ENCODE measurements at places on chromosomes 4 and X. TPM values are rescaled to one million over a fixed set of nuclear protein-coding genes. Genes with fewer than 3 reads are reported as not detected.

DNA sequence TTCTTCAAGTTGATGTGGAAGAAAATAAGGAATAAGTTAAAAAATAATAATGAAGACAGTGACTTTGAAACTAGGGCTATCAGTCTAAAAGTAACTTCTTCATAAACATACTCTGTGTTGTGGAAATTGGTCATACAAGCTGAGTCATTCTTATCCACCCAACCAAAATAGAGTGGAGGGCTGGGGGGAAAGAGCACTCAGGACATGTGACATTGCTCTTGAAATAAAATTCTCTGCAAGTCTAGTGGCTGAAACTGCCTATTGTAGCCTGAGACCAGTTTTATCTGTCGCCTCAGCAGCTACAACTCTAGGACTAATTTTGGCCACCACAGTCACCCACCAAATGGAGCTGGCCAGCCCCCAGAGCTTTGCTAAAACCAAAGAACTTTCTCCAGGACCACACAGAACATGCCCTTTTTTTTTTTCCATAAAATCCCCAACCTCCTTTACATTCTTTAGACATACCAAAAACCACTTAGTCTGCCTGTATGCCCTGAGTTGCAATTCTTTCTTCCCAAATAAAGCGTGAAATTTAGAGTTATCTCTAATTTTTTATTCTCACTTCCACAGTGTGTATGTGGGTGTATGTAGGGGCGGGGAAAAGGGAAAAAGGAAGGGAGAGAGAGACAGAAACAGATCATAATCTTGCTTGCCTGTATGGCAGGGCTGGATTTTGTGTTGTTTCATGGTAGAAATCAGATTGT, 23.0 kb upstream of the SLC25A4 start:
- H3K27me3 ChIP-seq, result no peaks in the 10 kb centered on the region
- no peaks in the 10 kb centered on the region for H3K36me3 ChIP-seq
- no peak for DNase-seq
- no peaks in the 10 kb centered on the region for H3K4me1 ChIP-seq

Gene CLTRN
- 6.1 TPM for total RNA-seq

DNA sequence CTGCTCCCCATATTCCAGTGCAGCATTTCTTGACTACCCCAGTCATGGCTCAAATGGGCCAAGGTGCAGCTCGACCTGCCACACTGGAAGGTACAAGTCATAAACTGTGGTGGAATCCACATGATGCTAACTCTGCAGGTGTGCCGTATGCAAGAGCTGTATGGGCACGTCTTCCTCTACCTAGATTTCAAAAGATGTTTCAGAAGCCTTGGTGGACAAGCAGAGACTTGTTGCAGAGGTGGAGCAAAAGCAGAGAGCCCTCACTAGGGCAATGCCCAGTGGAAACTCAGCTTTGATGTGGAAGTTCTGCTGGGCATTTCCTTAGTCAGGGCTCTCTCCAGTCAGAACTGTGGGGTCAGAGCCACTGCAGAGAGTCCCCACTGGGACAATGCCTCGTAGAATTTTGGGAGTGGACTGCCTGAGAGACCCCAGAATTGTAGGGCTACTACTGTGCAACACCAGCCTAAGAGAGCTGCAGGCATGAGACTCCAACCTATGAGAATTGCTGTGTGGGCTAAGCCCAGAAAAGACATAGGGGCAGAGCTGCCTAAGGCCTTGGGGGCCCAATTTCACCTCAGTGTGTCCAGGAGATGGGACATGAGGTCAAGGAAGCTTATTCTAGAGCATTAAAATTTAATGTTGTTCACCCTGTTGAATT, 65.7 kb downstream of the BEX3 start:
- H3K4me3 ChIP-seq, result no peak overlapping the region
- H3K27ac ChIP-seq, result no peak overlapping the region
- no peaks in the 10 kb centered on the region for H3K4me1 ChIP-seq
- H3K27me3 ChIP-seq, result no peaks in the 10 kb centered on the region

Gene XAGE2
- total RNA-seq, result not detected

DNA sequence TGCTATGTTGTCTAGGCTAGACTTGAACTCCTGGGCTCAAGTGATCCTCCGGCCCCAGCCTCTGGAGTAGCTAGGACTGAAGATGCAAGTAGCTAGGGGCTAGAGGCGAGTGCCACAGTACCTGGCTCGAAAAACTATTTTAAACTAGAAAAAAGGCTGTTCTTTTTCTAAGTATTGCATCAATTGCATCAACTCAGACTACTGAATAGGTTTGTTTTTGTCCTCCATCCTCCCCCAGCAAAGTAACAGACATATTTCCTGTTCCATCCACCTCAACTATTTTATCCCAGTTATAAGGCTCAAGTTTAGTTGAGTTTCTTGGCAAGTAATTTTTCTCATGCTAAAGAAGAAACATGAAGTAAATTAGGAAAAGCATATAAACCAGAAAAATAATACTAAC, 4.1 kb downstream of the SH3RF1 start:
- H3K4me3 ChIP-seq, result peak overlapping the region; percentile 87
- peaks cover 20% of the 10 kb centered on the region for H3K4me1 ChIP-seq
- no peaks in the 10 kb centered on the region for H3K27me3 ChIP-seq
- H3K27ac ChIP-seq, result no peak overlapping the region
- no peak for DNase-seq
- peaks cover 25% of the 10 kb centered on the region for H3K36me3 ChIP-seq

- H3K27ac ChIP-seq, result no peak overlapping the region
- no peak overlapping the region for H3K4me3 ChIP-seq
These were observed 994.8 kb downstream of the NLGN4X start for GRCh38 chrX:5233830-5234229.

DNA sequence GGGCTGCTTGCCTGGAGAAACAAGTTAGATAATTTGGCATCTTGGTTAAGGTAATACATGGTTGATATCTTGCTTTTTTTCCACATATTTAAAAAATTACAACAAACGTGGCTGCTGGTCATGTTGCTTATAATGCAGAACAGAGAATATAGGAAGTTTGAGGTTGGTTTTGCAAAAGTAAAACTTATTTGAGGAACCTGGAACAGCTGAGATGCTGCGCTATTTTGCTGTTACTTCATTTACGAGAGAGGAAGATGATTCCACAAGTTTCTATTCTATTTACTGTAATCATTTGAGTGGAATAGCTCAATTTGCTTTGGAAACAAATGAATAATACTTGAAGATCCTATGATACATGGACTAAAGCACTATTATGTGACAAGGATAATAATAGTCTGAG, 118.9 kb downstream of the TMA16 start:
- no peaks in the 10 kb centered on the region for H3K36me3 ChIP-seq
- no peak for DNase-seq
- no peak overlapping the region for H3K4me3 ChIP-seq
- H3K27ac ChIP-seq, result no peak overlapping the region
- H3K27me3 ChIP-seq, result no peaks in the 10 kb centered on the region
- H3K4me1 ChIP-seq, result no peaks in the 10 kb centered on the region

Gene RNF175
- not detected for total RNA-seq

Gene HPGD
- total RNA-seq, result 33.5 TPM

Gene AGA
- total RNA-seq, result 42.1 TPM

Gene TXK
- 0.92 TPM for total RNA-seq

Gene TRAM1L1
- 1.0 TPM for total RNA-seq

- no peak for DNase-seq
- no peak overlapping the region for H3K27ac ChIP-seq
- no peaks in the 10 kb centered on the region for H3K27me3 ChIP-seq
- H3K36me3 ChIP-seq, result peaks cover 17% of the 10 kb centered on the region
- no peaks in the 10 kb centered on the region for H3K4me1 ChIP-seq
These were observed 418.6 kb downstream of the INPP4B start for GRCh38 chr4:142427456-142427855.

DNA sequence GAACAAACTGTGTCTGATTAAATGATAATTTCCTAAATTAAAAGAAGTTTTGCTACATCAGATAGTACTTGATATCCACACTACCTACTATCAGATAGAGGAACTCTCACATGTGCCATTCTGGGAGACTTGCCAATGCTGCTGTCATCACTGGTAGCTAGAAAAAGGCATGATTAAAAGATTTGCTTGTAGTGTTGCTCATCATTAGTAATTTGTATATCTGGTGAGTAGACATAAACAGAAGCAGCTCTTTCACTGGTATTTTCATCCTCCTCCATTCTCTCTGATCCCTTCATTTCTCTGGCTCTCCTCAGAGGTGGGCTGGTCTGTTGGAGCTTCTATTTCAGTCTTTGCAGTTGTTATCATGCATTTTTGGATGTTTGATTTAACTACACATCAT, 56.0 kb downstream of the SPRY1 start:
- peak overlapping the region; percentile 46 for H3K27ac ChIP-seq
- peak; percentile 90 for DNase-seq
- H3K36me3 ChIP-seq, result no peaks in the 10 kb centered on the region

DNA sequence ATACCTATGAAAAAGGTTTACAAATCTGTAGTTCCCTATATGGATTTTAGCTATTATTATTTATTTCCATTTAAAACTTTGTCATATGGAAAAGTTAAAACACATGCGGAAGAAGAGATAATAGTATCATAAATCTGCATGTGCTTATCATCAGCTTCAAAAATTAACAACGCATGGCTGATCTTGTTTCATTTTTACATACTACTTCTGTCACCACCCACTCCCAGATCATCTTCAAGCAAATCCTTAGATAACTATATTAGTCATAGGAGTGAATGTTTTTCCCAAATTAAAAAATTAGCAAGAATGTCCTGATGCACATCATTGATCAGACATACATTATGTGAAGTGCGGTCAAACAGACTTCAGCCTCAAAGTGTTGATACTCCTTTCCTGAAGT, 24.6 kb upstream of the MOB1B start:
- DNase-seq, result no peak
- no peaks in the 10 kb centered on the region for H3K36me3 ChIP-seq
- H3K4me1 ChIP-seq, result no peaks in the 10 kb centered on the region
- no peak overlapping the region for H3K4me3 ChIP-seq

- DNase-seq, result peak; percentile 15
- H3K27ac ChIP-seq, result no peak overlapping the region
- H3K27me3 ChIP-seq, result no peaks in the 10 kb centered on the region
- no peaks in the 10 kb centered on the region for H3K4me1 ChIP-seq
- H3K4me3 ChIP-seq, result no peak overlapping the region
- H3K36me3 ChIP-seq, result no peaks in the 10 kb centered on the region
These were observed 98.9 kb downstream of the SPRY1 start for GRCh38 chr4:123495530-123495929.

DNA sequence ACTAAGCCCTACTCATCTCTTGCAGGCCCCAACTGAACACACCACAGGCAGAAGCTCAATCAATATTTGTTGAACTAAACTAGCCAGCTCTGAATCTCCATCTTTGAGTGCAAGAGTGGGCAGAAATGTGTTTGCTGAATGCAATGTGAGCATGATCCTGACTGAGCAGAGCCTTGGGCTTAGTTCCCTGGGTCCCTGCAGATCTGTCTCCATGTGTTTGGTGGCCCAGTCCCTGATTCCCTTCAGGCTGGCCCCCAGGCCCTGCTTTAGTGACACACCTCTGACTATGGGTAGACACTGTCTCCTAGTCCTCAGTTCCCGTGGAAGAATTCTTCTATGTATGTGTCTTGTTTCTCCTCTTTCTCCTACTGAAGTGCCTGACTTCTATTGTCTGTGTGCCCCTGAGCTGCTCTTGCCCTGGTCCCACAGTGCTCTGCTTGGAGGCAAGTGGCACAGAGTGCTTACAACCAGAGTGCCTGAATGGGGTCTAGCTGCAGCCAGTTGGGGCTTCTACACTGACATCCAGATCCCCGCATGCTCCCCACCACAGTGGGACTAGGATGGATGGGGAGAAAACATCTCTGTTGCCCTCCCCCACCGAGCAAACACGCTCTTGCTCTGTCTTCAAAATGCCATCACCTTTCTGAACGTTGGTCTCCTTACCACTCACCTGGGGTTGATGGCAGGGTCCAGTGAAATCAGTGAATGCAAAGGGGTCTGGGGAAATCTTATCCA, 9.3 kb downstream of the PJA1 start:
- no peaks in the 10 kb centered on the region for H3K36me3 ChIP-seq
- H3K27ac ChIP-seq, result no peak overlapping the region
- no peak overlapping the region for H3K4me3 ChIP-seq

DNA sequence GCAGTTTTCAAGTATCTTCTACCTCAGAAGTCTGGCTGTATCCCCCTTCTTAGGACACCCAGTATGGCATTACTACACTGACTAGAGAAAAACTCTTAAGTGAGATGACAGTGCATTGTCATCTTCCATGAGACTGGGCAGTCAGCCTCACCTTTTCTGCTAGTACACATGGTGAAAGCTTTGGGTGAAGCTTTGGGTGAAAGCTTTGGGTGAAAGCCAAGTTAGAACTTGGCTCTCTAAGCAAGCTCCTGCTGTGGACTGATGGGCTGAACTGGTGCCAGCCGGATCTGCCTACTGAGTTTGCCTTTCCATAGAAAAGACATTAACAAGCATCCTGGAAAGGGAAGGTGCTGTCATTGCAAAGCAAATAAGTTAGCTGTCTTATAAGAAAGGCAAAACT, 8.8 kb downstream of the EPHA5 start:
- no peak overlapping the region for H3K4me3 ChIP-seq
- H3K27ac ChIP-seq, result peak overlapping the region; percentile 0
- peak; percentile 71 for DNase-seq

- H3K4me3 ChIP-seq, result no peak overlapping the region
- H3K4me1 ChIP-seq, result no peaks in the 10 kb centered on the region
- H3K27me3 ChIP-seq, result no peaks in the 10 kb centered on the region
- peak; percentile 57 for DNase-seq
- no peaks in the 10 kb centered on the region for H3K36me3 ChIP-seq
- H3K27ac ChIP-seq, result no peak overlapping the region
These were observed 92.0 kb upstream of the TNIP3 start for GRCh38 chr4:121255986-121256750.
